ENCODE measurements at places on chromosomes 7 and 10. TPM values are rescaled to one million over a fixed set of nuclear protein-coding genes. Genes with fewer than 3 reads are reported as not detected.

DNA sequence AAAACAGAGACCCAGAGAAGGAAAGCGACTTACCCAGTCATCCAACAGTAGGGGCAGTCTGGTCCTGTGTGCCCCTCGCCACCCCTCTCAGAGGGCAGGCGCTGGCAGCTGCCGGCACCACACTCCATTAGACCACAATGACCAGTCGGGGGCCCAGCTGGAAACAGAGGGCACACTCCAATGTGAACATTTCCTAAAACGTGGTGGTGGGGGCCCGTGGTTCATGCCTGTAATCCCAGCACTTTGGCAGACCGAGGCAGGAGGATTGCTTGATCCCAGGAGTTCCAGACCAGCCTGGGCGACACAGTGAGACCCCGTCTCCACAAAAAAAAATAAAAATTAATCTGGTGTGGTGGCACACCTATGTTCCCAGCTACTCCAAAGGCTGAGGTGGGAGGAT, 912 bp upstream of the OAT start:
- H3K36me3 ChIP-seq, result no peaks in the 10 kb centered on the region
- H3K4me1 ChIP-seq, result peaks cover 25% of the 10 kb centered on the region
- no peak for DNase-seq
- H3K27me3 ChIP-seq, result peaks cover 17% of the 10 kb centered on the region
- peak overlapping the region; percentile 76 for H3K4me3 ChIP-seq
- H3K27ac ChIP-seq, result peak overlapping the region; percentile 54

- no peak overlapping the region for H3K27ac ChIP-seq
- H3K27me3 ChIP-seq, result peaks cover 26% of the 10 kb centered on the region
- H3K4me1 ChIP-seq, result peaks cover 5% of the 10 kb centered on the region
Measured at GRCh38 chr7:128275681-128276080, 34.6 kb downstream of the LEP start.

DNA sequence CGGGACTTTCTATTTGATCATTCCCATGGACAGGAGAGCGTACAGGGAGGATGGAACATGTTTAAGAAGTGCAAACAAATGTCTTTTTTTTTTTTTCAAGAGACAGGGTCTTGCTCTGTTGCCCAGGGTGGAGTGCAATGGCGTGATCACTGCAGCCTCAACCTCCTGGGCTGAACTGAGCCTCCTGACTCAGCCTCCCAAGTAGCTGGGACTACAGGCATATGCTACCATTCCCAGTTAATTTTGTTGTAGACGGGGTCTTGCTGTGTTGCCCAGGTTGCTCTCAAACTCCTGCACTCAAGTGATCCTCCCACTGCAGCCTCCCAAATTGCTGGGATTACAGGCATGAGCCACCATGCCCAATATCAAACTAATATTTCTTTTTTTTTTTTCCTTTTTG, 40.5 kb downstream of the SPDYE5 start:
- H3K27ac ChIP-seq, result no peak overlapping the region
- peaks cover 3% of the 10 kb centered on the region for H3K4me1 ChIP-seq
- H3K27me3 ChIP-seq, result no peaks in the 10 kb centered on the region

- no peak overlapping the region for H3K27ac ChIP-seq
- H3K4me3 ChIP-seq, result no peak overlapping the region
- no peak for DNase-seq
- no peaks in the 10 kb centered on the region for H3K4me1 ChIP-seq
- no peaks in the 10 kb centered on the region for H3K36me3 ChIP-seq
Measured at GRCh38 chr7:69358163-69358821, 240.0 kb upstream of the AUTS2 start.

ARHGAP12 gene
- 2.8 TPM for total RNA-seq

GDF2 gene
- not detected for total RNA-seq

GRCh38 chr7:43825391-43825808, 43.9 kb downstream of the MRPS24 start:
- no peaks in the 10 kb centered on the region for H3K4me1 ChIP-seq
- no peak for DNase-seq
- no peak overlapping the region for H3K27ac ChIP-seq

NUDT13 gene
- 1.2 TPM for total RNA-seq

- H3K4me1 ChIP-seq, result no peaks in the 10 kb centered on the region
- DNase-seq, result no peak
- H3K36me3 ChIP-seq, result no peaks in the 10 kb centered on the region
- peaks cover 17% of the 10 kb centered on the region for H3K27me3 ChIP-seq
- no peak overlapping the region for H3K4me3 ChIP-seq
Measured at GRCh38 chr7:116357781-116358670, 141.5 kb upstream of the CAV2 start.

ELAPOR2 gene
- total RNA-seq, result 1.6 TPM

DNA sequence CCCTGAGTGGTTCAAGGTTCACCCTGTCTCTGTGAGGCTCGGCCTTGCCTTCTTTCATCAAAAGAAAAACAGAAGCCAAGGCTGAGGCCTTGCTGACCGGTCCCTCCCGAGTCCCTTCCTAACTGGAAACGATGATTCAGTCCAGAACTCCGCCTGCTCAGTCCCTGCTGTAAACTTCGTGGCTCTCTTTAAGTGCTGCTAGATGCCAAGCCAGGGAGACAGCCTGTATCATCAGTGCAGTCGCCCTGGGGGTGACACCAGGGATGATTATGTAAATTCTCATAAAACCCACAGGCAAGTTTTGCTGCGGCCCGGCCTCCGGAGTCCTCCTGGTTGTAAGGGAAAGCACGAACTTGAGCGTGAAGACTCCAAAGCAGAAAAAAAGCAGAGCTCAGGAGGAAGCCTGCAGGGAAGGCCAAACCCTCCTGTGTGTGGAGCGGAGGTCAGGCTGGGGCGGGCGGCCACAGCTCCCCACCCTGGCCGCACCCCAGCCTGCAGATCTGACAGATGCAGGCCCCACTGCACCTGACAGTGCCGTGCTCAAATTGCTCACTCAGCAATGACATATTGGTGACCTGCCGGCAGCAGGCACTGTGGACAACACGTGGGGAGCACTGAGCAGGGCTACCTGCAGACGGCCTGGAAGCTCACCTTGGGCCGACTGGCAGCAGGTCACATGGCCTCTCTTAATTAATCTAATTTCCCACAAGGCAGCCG, 123.4 kb downstream of the DYNC2I1 start:
- no peak overlapping the region for H3K4me3 ChIP-seq
- H3K27me3 ChIP-seq, result no peaks in the 10 kb centered on the region
- no peak overlapping the region for H3K27ac ChIP-seq
- peaks cover 2% of the 10 kb centered on the region for H3K36me3 ChIP-seq
- DNase-seq, result no peak

CPA2 gene
- total RNA-seq, result not detected

DNA sequence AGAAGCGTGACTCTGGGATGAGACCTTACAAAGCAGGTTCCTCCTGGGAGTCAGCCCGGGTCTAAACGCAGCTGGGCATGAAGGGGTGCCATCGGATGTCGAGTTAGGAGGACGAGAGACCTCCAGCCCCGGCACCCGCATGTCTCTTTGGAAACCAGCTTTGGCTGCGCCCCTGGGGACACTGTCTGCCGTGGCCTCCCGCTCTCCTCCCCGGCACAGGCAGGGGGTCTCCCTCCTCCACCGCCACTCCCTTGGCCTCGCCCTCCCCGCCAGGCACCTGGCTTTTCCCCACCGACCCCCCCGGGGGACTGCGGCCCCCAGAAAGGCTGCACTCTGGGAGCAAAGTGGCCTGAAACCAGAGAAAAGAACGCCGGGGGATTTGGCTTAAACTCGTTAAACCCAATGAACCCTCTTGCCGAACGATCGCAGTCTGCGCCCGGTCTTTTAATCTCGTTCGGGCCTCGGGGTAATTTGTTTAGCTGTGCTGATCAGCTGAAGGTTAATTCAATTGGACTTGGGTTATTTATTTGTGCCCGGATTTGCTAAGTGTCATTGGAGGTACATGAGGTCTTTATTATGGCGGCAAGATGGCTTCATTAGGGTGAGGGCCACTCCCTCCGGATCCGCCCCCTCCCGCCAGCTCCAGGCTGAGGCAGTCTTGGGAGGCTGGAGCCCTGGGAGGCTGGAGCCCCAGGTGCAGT, 16.4 kb upstream of the PSMG3 start:
- DNase-seq, result no peak
- H3K36me3 ChIP-seq, result no peaks in the 10 kb centered on the region
- H3K4me1 ChIP-seq, result peaks cover 2% of the 10 kb centered on the region
- H3K4me3 ChIP-seq, result no peak overlapping the region
- peaks cover 12% of the 10 kb centered on the region for H3K27me3 ChIP-seq
- no peak overlapping the region for H3K27ac ChIP-seq

DNA sequence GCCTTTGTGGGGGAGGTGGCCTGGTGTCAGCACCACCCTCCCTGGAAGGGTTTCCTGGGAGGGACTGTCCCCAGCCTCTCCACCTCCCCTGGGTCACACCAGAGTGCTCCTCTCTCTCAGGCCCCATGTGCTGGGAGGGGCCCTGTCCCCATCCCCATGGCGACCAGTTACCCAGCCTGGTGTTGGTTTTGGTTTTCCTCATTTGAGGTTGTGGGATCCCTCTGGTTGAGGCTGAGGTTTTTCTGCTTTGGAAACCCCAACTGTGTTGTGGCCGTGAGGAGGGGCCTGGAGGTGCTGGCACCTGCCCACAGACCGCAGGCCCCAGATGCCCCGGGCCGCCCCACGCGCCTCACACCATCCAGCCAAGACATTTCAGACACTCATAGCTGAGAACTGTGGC, 106.3 kb downstream of the GRK5 start:
- no peak overlapping the region for H3K4me3 ChIP-seq
- peaks cover 10% of the 10 kb centered on the region for H3K36me3 ChIP-seq
- peaks cover 3% of the 10 kb centered on the region for H3K27me3 ChIP-seq
- H3K4me1 ChIP-seq, result peaks cover 55% of the 10 kb centered on the region

GRCh38 chr7:149762610-149763009, 10.8 kb downstream of the ZNF467 start:
- no peak for DNase-seq
- H3K27me3 ChIP-seq, result no peaks in the 10 kb centered on the region
- no peak overlapping the region for H3K27ac ChIP-seq
- H3K4me1 ChIP-seq, result no peaks in the 10 kb centered on the region
- H3K36me3 ChIP-seq, result no peaks in the 10 kb centered on the region
- H3K4me3 ChIP-seq, result no peak overlapping the region

DNA sequence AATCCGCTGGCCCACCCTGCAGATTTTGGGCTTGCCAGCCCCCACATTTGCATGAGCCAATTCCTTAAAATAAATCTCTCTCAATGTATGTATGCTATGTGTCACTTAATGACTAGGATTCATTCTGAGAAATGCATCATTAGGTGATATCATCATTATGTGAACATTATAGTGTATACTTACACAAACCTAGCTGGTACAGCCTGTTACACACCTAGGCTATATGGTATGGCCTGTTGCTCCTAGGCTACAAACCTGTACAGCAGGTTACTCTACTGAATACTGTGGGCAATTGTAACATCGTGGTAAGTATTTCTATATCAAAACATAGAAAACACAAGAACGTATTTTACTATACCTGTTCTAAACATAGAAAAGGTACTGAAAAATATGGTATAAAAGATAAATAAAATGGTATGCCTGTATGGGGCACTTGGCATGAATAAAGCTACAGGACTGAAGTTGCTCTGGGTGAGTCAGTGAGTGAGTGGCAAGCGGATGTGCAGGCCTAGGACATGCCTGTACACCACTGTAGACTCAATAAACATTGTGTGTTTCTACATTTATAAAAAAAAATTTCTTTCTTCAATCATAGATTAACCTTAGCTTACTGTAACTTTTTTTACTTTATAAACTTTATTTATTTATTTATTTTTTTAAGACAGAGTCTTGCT, 135.9 kb downstream of the ABCA13 start:
- H3K27me3 ChIP-seq, result no peaks in the 10 kb centered on the region
- H3K4me3 ChIP-seq, result no peak overlapping the region
- no peaks in the 10 kb centered on the region for H3K4me1 ChIP-seq
- no peak for DNase-seq

DNA sequence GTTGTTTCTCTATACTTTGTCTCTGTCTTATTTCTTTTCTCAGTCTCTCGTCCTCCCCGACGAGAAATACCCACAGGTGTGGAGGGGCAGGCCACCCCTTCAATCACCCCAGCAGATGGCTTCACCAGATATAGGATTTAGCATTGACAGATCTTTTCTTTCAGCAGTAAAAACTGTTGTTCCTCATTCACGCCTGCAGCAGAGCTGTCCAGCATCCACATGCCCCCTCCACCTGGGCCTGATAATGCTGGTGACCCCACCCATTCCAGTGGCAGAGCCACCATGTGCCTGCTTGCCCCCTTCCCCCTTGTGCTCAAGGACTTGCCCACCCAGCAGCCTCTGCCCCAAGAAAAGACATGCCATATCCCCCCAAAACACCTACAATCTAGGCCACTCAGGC, 15.5 kb downstream of the FRG2B start:
- H3K4me1 ChIP-seq, result no peaks in the 10 kb centered on the region
- H3K27me3 ChIP-seq, result peaks cover 34% of the 10 kb centered on the region
- no peak overlapping the region for H3K27ac ChIP-seq
- peaks cover 2% of the 10 kb centered on the region for H3K36me3 ChIP-seq

IKZF5 gene
- total RNA-seq, result 19.7 TPM

GRCh38 chr7:44189993-44190872, 994 bp upstream of the GCK start:
- no peak overlapping the region for H3K4me3 ChIP-seq
- H3K4me1 ChIP-seq, result peaks cover 6% of the 10 kb centered on the region
- no peak for DNase-seq
- H3K27ac ChIP-seq, result no peak overlapping the region

DNA sequence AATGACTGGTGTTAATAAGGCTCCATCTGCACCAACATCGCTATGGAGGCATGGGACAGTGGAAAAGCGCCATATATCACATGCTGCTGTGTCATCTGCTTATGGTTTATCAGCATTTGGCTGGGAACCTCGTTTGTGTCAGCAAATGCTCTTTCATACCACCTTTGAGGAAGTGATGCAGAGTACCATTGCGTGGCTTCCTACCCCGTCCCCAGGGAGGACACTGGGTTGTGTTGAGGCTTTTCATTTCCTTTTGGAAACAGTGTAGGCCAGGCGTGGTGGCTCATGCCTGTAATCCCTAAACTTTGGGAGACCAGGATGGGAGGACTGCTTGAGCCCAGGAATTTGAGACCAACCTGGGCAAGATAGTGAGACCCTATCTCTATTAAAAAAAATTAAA, 6.8 kb downstream of the TACR2 start:
- DNase-seq, result no peak
- peaks cover 14% of the 10 kb centered on the region for H3K4me1 ChIP-seq
- no peaks in the 10 kb centered on the region for H3K27me3 ChIP-seq
- H3K27ac ChIP-seq, result no peak overlapping the region
- no peak overlapping the region for H3K4me3 ChIP-seq
- H3K36me3 ChIP-seq, result peaks cover 2% of the 10 kb centered on the region

DNA sequence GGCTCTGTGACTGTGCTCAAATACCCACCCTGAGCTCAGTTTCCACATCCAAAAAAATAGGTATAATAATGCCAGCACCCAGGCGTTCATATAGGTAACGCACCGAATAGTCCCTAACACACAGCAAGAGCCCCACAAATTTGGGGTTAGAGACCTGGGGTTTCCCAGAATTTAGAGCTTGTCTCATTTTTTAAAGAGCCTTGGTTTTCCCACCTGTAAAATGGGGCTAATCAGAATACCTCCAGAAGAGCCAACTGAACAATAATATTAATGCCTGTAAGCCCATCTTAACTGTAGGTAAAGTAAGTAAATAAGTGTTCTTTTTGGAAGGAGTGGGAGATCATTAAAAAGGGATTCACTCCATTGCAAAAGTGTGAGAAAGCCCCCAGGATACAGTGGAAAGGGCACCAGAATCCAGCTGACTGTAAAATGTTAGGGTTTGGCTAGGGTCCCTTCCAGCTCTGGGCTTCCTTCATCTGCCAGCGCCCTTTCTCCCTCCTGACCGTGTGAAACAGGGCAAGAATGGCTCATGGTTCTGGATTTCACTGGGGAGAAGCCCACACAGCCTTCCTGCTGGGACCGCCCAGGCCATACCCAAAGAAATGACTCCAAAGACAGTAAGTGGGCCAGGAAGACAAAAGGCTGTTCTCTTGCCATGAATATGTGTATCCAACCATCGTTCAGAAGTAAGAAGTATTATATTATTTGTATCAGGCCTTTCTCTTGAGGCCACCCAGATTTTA, 2.1 kb downstream of the MTURN start:
- peaks cover 4% of the 10 kb centered on the region for H3K4me1 ChIP-seq
- no peak overlapping the region for H3K27ac ChIP-seq
- no peak overlapping the region for H3K4me3 ChIP-seq
- H3K27me3 ChIP-seq, result peaks cover 9% of the 10 kb centered on the region

Measured in activated naive CD8-positive, alpha-beta T cell treated with anti-CD3 and anti-CD28 coated beads for 36 hours (primary cell).